ENCODE measurements at places on chromosomes 4 and X. TPM values are rescaled to one million over a fixed set of nuclear protein-coding genes. Genes with fewer than 3 reads are reported as not detected.

DNA sequence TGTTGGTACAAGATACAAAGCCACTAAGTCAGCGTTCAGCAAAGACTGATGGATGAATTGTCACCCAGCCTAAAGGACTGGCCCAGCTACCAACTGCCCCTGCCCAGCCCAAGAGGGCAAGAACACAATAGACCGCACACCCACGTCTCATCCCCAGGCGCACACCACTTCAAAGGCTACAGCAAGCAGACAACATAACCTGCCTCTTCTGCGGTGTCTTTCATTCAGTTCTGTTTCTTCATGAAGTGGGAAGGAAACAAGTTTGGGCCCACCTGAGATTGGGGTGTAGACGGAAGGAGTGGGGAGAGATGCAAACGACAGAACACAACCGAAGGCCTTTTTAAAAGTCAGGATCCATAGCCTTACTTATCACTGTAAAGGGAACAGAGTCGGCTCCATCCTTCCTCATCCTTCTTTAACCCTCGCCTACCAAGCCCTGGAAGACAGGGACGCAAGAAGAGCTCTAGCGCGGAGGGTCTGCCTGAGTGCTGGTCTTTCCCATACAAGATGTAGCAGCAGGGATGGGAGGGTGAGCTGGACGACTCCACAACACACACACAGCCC is 691 bp downstream of the SCARB2 start:
- DNase-seq: peak; percentile 33

DNA sequence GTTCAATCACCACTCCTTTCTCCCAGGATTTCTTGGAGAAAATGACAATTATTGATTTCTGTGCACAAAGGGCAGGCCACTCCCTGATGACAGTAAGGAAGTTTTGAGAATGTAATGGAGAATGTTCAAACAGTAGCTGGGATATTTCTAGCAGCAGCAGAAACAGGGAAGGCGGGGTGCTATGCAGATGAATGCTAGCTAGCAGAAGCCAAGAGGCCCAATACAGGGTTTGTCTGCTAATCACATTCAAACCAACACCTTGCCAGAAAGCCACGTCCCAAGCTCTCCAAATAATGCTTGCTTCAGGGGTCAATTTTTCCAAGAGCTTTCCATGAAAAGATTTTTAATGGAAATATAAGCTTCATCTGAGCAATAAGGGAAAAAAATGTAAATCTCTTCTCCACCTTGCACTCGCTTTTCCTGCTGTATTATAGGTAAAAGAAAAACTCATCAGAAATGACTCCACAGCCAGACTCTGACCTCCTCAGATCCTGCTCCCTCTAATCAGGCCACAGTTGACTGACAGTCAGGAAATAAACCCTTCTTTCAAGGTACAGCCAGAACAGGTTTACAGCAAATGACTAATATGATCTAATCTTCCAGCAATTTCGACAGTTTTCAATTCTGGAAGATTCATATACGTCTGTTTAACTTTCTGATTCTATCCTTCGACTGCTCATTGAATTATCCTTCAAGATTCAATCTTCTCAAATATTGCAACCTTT is 84.7 kb upstream of the PCDH19 start:
- no peak for DNase-seq

- no peak for DNase-seq
These were observed 130.9 kb downstream of the TMEM164 start for GRCh38 chrX:110133735-110134370.

DNA sequence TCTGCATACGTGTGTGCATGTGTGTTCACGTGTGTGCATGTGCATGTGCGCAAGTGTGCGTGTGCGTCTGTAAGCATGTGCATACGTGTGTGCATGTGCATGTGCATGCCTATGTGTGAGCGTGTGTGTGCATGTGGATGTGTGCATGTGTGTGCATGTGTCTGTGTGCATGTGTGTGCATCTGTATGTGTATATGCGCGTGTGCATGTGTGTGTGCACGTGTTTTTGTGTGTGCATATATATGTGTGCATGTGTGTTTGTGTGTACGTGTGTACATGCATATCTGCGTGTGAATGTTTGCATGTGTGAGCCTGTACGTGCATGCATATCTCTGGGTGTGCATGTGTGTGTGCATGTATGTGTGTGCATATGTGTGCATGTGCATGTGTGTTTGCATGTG is 35.7 kb upstream of the DRD5 start:
- no peak for DNase-seq

DNA sequence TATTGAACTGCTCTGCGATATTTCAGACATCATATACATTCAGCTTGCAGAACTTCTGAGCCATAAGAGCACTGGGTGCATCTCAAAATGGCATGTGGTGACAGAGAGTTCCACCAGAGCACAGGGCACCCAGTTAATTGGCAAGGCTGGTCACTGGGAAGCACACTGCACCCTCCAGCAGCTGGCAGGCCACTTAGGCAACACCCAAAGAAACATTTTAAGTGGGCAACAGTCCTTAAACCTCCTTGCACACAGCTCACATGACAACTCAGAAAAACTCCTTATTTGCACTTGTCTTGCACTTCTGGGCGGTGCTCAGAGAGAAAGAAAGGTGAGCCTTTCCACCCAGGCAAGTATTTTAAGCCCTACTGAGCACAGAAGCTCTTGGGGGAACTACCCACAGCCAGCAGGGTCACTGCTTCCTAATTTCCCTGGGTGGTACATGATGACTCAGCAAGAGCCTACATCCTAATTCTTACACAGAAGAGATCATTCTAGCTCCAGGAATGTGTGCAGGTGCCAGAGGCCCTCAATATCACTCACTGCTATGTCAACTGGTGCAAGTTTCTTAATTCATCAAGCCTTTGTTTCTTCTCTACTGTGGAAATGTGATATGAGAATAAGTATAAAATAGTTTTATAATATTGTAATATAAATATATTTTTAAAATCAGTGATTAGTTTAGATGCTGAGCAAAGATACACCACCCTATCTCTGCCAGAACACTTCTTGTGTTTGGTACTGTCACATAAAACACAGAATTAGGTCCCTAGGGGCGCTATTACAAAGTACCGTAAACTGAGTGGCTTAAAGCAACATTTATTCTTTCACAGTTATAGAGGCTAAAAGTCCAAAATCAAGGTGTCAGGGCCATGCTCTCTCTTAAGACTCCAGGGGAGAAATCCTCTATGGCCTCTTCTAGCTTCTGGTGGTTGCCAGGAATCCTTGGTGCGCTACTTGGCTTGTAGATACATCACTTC is 155.1 kb upstream of the PPARGC1A start:
- no peak for DNase-seq

DNA sequence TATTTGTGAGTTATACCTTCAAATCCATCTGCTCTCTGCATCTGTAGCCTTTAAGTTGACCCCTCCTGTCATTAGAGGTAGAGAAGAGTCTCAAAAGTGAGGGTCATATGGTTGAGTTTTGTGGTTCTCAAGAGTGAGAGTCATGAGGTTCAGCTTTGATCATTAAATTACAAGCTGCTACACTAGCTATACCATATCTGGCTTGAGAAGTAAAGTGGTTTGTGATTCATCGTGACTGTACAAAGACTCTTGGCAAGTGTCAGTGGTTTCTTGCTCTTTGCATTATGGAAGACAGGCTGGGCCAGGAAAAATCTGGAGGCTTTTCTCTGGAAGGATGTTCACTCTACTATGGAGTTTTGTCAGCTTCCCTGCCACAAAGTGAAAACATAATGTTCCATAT is 170.6 kb downstream of the ZC4H2 start:
- DNase-seq: no peak

DNA sequence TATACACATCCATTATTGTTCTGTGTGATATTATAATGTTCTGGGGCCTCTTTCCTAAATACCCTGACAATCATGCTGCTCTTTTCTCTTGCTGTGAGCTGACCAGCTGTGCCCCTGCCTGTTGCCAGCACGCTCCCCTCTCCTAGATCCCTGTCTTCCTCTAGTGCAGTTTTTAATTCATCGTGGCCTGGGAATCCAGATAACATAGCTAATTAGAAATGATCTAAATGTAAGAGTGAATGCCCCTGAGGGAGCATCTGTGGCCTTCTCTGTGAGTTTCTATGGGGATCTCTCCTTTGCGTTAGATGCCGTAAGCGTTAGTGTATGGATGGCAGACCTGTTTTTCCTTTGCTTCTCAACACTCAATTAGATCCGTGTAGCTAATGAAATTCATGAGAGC is 434.3 kb downstream of the SPRY1 start:
- no peak for DNase-seq

DNA sequence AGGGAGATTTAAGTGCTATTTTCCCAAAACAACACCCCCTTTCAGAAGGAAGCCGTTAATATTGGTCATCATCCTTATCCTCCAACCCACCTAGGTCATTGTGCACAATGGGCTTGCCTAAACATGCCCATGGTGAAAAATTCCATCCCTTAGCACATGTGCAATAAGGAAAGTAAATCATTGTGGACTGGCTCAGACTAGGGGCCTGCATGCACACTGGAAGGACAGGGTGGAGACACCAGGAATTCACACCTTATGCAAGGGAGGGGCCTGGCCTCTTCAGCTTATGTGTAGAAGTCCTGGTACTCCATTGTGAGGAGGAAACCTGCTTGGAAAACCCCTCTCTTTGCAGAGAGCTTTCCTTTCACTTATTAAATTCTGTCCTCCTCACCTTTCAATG is 311.4 kb upstream of the NDST4 start:
- DNase-seq: no peak

DNA sequence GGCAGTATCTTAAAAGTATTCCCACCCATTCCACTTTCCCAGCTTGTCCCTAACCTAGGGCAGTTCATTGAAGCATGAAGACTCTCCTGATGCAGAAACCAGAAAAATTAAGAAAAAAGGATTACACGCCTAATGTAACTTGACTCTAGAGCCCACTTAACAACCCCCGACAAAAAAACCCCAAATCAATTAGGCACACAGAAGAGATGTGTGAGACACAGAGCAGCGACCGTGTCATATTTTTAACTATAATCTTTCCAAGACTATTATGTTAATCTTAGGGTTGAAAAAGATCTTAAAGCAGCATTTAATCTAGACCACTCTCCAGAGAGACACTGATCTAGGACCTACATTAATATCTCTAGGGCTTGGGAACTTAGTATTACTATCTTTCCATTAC is 1.3 kb downstream of the YTHDC1 start:
- DNase-seq: no peak

DNA sequence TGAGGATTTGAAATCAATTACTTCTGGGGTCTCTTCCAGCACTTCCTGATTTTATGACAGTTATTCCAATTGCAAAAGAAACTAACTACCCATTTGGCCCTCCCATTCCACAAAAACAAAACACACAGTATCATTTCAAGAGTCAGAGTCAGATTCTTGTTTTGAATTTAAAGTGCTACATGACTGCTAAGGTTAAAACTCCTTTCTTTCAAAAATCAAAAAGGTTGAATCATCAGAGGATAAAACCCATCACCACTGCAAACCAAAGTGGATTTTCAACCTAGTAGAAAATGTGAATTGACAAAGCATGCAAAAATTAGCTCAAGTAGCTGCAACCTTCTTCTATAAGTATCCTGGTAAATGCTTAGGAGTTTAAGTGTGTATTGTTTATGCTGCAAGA is 67.4 kb downstream of the DHX15 start:
- no peak for DNase-seq

DNA sequence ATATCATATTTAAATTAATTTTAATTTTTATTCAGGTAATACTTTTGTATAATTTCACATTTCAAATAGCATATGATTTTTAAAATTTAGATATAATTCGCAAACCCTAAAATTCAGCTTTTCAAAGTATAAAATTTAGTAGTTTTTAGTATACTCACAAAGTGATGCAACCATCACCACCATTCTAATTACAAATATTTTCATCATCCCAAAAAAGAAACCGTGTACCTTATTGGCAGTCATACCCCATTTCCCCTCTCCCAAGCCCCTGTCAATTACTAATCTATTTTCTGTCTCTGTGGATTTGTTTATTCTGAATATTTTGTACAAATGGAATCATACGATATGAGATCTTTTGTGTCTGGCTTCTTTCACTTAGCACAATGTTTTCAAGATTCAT is 37.0 kb upstream of the KIT start:
- DNase-seq: no peak

GRCh38 chr4:112378858-112379257 is 81.7 kb downstream of the ALPK1 start:
- no peak for DNase-seq

GRCh38 chr4:54318904-54319303 is 89.8 kb downstream of the PDGFRA start:
- DNase-seq: peak; percentile 33

- DNase-seq: no peak
These were observed 14.0 kb downstream of the BBS12 start for GRCh38 chr4:122746485-122746965.

- no peak for DNase-seq
These were observed at the start of gene SLC25A43 for GRCh38 chrX:119398974-119399771. Gene SLC25A43 (plus strand): TSS chrX:119399336. CDS start chrX:119399404, 68 bp downstream.

- DNase-seq: no peak
These were observed 56.4 kb downstream of the PGRMC1 start for GRCh38 chrX:119292445-119292844.

DNA sequence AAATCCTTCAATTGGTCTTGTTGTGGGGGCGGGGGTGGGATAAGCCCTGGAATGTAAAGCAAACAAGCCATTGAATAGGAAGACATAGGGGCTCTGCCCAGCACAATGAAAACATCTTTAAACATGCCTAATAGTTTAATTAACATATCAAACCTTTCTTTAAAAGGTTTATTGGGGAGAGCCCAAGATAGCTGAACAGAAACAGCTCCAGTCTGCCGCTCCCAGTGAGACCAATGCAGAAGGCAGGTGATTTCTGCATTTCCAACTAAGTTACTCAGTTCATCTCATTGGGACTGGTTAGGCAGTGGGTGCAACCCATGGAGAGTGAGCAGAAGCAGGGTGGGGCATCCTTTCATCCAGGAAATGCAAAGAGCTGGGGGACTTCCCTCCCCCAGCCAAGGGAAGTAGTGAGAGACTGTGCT is 327.2 kb upstream of the CNKSR2 start:
- DNase-seq: no peak

GRCh38 chrX:100677611-100678181 is 33.7 kb downstream of the SRPX2 start:
- DNase-seq: no peak

GRCh38 chrX:76148753-76149152 is 24.1 kb upstream of the PBDC1 start:
- DNase-seq: peak; percentile 10

ADH1B gene
- not detected for total RNA-seq

DNAAF6 gene
- not detected for total RNA-seq

HSFX4 gene
- not detected for total RNA-seq

ETDB gene
- not detected for total RNA-seq

RNF212 gene
- not detected for total RNA-seq

S100G gene
- total RNA-seq: not detected

NUDT10 gene
- total RNA-seq: not detected
